Fibroblast of skin of left biceps (primary cell): ENCODE measurements at places on chromosomes 1 and 21.

DNA sequence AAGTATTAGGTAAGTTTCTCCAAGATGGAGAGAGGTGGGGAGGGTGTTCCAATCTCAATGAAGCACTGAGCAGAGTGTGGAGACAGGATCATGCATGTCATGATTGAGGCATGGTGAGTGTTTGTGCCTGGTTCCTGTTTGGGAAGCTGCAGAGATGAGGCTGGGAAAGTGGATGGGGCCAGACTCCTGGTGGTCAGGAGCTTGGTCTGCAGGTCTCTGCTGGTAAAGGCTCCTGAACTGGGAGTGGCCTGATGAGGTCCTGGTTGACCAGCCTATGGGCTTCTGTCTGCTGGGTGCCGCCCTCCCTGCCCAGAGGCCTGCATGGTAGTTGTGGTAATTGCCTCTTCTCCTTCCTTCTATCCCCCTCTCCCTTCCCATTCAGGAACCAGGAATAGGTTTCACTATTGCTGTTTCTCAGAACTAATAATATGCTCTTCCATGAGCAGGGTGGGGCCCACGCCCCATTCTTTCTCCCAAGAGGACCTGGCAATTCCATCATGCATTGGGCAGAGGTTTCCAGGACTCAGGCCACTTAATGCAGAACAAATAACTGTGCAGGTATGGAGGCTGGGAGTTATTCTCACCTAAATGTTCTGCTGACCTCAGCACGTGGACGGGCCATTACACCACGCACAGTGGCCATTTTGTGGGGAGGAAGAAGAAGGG, 24.5 kb downstream of the PROK1 start:
- DNase-seq = no peak

GRCh38 chr1:6385488-6386191, 7.9 kb downstream of the ACOT7 start:
- DNase-seq = peak; percentile 17

DNA sequence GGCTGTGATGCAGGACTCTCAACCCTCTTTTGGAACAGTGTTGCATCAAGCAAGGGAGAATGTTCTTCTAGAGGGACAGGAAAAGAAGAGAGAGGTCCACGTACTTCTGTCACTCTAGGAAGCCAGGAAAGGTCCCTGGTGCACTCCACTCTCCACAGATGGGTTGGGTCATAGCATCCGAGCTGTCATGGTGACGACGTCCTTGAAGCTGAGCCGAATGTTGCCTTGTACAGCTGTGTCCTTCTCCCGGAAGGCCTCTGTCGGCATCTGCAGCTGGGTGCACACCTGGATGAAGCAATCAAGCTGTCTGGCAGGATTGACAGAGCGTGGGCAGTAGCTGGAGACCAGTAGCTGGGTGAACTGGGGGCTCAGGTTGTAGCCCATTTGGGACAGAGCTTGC, 12.5 kb downstream of the MDM4 start:
- no peak for DNase-seq

DNA sequence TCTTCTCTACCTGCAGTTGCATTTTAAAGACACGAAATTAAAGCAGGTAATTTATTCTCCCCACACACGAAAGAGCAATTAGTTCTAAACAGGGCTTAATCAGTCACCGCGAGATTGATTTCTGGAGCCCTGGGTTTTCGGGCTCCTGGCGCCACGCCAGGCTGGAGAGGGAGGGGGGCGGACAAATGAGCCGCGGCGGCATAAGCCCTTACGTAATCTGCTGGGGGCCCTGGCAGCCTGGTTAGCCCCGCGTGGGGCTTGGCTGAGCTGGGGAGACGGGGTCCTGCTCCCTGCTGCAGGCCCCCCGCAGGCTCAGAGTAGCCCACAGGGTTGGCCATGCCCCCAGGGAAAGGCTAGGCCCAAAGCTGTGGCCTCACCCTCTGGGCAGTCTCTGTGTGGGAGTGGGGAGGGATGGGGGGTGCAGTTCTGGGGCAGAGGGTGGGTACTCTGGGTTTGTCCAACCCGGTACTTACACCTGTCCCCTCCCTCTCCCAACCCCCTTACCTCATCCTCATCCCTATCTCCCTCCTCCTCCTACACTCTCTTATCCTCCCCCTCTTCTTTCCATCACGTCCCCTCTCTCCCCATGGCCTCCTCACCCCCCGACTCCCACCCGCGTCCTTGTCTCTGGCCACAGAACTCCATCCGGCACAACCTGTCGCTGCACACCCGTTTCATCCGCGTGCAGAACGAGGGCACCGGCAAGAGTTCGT, 19.9 kb downstream of the FOXO6 start:
- DNase-seq = no peak

DNA sequence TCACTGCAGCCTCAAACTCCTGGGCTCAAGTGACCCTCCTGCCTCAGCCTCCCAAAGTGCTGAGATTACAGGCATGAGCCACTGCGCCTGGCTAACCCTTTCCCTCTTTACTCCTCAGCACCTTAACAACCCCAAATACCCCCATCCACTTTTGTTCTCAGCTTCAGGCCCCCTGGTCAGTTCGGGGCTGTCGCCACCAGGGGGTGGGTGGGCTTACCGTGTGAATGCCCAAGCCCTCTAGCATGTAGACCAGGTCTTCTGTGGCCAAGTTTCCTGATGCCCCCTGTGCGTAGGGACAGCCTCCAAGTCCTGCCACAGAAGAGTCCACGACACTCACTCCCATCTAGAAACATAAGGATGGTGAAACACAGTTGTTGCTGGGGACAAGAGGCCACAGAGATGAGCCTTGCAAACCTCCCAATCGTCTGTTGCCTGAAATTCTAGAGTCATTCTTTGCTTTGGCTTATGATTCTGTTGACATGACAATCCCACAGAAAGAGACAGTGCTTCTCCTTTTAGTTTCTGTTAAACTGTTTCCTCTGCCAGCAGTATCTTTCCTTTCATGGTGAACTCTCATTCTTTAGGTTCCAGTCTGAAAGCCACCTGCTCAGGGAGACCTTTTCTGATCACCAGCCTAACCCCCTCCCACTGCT, 3.8 kb upstream of the GALE start:
- DNase-seq = no peak

DNA sequence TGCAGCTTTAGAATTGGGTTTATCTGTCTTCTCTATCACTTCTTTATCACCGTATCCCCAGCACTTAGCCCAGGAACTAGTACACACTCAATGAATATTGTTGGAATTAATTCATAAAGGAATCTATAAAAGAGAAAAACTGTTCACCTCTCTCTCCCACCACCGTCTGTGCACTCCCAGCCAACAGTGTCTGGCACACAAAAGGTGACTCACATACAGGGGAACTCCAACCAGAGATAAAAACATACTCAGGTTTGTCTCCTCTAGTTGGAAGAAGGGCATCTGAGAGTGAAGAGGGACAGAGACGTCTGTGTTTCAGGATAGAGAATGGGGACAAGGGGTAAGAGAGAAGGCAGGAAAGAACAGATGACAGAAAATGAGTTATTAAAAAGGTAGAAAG, 10.0 kb downstream of the ITLN1 start:
- DNase-seq = no peak

DNA sequence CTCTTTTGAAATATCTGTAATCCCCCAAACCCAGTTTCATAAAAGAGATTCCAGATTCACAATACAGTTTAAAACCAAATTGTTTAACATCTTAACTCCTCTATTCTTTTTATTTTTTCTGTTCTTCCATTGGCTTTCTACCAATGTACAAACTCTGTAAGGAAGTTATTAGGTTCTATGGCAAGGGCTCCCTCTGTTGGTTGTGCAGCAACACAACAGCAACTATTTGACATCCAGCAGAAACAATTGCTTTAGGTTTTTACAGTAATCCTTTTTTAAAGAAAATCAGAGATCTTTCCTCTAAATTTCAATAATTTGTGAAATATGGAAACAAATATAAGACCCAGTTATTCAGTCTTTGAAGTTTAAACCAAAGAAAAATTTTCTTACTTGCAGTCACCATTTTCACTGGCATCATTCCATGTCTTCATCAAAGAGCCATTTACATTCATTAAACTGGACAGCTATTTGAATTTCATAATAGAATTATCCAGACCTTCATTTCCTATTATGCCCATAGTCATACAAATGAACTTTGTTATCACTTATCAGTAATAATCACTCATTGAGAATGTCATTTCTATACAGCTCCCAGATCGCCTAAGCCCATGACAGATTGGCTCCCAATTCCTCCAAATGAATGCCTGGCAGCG, 46.5 kb upstream of the RNF11 start:
- DNase-seq = peak; percentile 34

- DNase-seq = no peak
These were observed 87.3 kb upstream of the IFFO2 start for GRCh38 chr1:19043579-19044443.

DNA sequence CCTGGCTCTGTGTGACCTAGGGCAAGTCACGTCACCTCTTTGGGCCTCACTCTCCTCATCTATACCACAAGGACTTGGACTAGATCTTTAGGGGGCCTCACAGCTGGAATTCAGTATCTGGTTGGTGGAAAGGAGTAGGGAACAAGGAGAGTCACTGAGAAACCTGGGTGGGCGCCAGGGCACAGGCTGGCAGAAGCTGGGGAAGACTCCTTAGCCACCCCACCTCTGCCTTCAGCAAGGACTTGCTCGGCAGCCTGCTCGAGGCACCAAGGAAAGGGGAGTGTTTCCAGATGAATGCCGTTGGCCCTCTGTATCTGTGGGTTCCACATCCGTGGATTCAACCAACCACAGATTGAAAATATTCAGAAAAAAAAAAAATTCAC, 1.2 kb upstream of the OPTC start:
- no peak for DNase-seq

DNA sequence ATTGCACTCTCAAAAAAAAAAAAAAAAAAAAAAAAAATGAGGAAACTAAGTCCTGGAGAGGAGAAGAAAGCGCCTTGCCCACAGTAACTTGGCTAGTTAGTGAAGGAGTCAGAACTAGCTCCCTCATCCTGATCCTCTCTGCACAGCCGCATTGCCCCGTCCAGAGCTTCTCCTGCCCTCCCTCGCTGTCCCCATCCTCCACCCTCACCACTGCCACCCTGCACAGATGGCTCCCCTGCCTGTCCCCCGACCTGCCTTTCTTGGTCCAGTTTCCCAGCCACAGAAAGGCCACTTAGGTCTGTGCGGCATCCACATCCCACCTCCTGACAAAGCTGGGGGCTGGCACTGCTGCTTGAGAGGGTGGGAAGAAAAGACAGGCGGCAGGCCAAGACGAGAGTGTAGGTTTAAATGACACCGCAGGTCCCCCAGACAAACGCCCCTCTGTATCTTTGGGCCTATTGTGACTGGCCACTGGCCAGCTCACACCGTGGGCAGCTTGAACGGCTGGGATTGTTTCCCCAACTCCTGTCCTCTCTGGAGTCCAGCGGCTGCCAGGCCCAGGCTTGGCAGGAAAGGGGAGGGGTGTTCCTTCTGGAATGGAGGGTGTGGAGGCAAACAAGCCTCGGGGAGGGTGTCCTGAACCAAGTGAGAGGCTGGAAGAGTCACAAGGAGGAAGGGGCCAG, 20.2 kb downstream of the NCMAP start:
- DNase-seq = no peak

DNA sequence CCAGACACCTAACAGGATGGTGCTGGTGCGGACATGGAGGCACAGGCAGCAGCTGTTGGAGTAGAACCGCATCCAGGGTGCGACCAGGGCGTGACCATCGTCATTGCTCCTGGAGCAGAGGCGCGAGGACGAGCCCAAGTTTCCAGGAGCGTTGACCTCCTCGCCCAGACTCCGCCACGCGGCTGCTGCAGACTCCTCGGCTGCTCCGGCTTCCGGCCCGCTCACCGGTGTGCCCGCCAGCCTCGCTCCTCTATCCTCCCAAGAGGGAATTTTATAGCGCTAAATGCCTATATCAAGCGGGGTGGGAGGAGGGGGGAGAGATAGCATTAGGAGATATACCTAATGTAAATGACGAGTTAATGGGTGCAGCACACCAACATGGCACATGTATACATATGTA, 5.3 kb upstream of the S100A12 start:
- DNase-seq = no peak

GRCh38 chr1:112628516-112628915, 8.9 kb downstream of the CAPZA1 start:
- DNase-seq = no peak

DNA sequence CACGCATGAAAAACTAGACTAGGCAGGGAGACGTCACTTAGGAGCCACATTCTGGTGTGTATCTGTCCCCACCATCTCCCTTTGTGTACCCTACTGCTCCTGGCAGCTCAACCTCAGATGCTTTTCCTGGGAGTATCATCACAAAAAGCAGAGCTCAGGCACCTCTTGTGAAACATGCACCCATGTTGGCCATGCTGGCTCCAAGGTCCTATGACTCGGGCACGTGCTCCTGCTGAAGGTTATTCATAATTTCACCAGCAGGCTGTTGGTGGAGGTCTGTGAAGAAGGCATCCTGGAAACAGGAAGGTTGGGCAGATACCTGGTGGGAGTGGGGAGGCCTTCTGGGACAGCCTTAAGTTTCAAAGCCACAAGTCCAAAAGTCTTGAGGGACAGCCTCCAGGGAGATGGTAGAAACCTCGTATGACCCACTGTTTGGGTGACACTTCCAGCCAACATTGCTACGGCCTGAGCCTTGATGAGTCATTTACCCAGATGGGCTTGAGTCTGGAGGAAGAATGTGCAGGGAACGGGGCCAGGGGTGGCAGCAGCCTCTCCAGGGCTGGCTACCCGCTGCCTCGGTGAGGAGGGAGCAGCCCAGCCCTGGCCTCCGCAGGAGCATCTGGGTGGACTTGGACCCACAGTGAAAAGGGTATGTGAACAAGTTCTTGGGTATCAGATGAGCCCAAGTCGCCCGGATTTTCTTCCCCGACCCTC, 75.8 kb downstream of the PGBD5 start:
- DNase-seq = no peak

GRCh38 chr1:48000883-48001282, 3.7 kb upstream of the TRABD2B start:
- no peak for DNase-seq

DNA sequence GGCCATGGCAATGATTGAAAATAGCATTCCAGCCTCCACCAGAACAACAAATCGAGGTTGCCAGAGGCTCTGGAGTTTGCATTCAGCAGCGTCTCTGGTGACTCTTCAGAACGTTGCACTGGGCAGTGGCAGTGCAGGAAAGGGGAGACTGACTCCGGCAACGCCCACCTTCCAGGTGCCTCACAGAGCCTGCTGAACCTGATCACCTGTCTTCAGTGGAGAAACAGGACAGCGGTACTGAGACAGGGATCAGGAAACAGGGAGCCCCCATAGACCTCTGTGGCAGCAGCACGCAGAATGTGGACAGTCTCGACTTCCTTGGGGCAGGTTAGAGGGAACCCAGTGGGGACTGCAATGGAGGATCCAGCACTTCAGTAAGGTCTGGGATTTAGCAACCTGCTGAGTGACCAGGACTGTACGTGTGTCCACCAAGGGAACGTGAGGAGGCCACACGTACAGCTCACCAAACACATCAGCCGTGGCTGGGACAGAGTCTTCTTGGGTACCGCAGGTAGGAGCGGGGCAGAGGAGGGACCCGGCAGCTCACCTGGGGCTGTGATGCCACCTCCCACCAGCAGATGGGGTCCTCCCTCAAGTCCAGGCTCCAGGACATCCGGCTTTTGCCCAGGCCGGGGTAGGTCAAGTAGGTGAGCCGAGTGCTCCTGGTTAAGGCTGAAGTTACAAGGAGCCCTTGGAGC, 128.6 kb downstream of the PRDM2 start:
- no peak for DNase-seq
